ENCODE measurements at places on chromosomes 2 and 18. TPM values are rescaled to one million over a fixed set of nuclear protein-coding genes. Genes with fewer than 3 reads are reported as not detected.

- no peak for DNase-seq
Observed at GRCh38 chr2:63849381-63850203, 7.9 kb downstream of the UGP2 start.

GRCh38 chr2:237485844-237486243 is 1.2 kb upstream of the MLPH start:
- no peak for DNase-seq

- DNase-seq = no peak
Observed at GRCh38 chr2:230678451-230678850, 34.2 kb upstream of the CAB39 start.

DNA sequence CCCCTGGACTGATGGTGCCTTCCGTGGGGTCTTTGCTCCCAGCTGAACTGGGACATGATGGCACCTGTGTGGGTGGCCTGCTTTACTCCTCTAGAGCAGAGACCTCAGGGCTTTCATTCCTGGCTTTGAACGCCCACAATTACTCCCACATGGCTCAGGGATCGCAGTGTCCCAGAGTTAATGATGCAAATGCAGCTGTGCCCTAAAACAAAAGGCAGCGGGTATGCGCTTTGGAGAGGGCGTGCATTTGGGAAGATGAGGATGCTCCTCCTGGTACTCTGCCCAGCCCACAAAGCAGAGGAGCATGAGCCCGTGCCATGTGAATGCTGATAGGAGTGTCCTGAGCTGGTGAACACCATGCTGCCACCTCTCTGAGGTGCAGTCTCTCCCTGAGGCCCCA is 173.4 kb downstream of the FHOD3 start:
- no peak for DNase-seq

DNA sequence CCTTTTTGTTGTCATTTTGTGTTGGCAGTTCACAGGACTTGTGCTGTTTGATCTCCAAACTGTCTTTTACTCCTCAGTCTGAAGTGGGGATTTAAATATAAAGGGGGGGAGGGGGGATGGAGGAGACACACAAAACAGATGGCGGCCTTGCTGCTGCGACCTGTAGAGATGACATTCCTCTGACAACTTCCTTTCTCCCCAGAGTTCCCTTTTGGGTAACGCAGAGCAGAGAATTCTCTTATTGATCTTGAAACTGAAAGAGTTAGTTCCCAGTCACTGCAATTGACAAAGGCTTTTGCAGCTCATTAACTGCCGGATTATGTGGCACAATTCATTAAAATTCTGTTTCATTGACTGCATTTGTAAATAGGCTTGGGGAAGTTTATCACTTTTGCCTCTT is 279.3 kb downstream of the TSN start:
- no peak for DNase-seq

The CYP1B1 gene
- 5.7 TPM for polyA plus RNA-seq

The GAREM1 gene
- 12.4 TPM for polyA plus RNA-seq

DNA sequence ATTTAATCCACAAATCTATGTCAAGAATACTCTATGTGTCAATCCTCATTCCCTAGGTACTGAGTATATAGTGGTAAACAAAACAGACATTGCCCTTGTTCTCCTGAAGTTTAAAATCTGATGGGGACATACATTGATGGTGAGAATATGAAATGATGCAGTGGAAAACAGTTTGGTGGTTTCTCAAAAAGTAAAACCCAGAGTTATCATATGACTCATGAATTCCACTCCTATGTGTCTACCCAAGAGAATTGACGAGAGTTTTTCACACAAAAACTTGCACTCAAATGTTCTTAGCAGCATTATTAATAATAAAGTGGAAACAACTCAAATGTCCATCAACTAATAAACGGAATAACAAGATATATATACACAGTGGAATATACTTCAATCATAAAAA is 586.7 kb downstream of the CCDC85A start:
- DNase-seq = no peak

- DNase-seq = no peak
Observed at GRCh38 chr18:62967089-62967488, 251.7 kb downstream of the PHLPP1 start.

GRCh38 chr2:65491381-65491905 is 59.0 kb upstream of the SPRED2 start:
- no peak for DNase-seq

GRCh38 chr2:233021771-233022170 is 8.7 kb upstream of the NGEF start:
- no peak for DNase-seq

- DNase-seq = no peak
Observed at GRCh38 chr18:24685254-24685959, 225.0 kb downstream of the HRH4 start.

The CYP27A1 gene
- 10.3 TPM for polyA plus RNA-seq

The TWIST2 gene
- 14.7 TPM for polyA plus RNA-seq

The POU3F3 gene
- 0.09 TPM for polyA plus RNA-seq

DNA sequence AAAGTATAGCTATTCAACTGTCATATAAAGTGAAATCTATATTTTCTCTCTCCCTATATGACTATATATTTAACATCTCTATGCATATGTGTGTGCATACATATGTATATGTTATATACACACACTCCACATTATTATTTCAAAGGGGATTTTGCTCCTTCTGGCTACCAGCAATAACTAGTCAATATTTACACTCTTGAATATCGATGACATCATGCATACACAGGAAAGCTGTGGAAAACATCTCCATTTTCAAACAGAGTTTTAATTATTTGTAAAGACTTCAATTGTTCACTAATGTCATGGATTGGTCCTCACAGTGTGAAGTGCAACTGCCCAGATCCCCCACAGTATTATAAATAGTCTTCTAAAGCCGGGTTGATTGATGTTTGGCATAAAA is 195.9 kb upstream of the TCF4 start:
- DNase-seq = no peak

- no peak for DNase-seq
Observed at GRCh38 chr2:61100801-61101200, 35.1 kb downstream of the SANBR start.

- peak; percentile 44 for DNase-seq
Observed at GRCh38 chr2:675982-676646, 1.1 kb downstream of the TMEM18 start.

- no peak for DNase-seq
Observed at GRCh38 chr2:128498589-128498988, 179.9 kb upstream of the HS6ST1 start.

The ANTXR1 gene
- 192 TPM for polyA plus RNA-seq

- no peak for DNase-seq
Observed at GRCh38 chr2:148252646-148253045, 231.8 kb downstream of the MBD5 start.

GRCh38 chr2:138637061-138637460 is 135.5 kb downstream of the SPOPL start:
- no peak for DNase-seq

GRCh38 chr2:50066873-50067272 is 912.6 kb upstream of the FSHR start:
- DNase-seq = no peak

The MERTK gene
- polyA plus RNA-seq = 4.3 TPM

DNA sequence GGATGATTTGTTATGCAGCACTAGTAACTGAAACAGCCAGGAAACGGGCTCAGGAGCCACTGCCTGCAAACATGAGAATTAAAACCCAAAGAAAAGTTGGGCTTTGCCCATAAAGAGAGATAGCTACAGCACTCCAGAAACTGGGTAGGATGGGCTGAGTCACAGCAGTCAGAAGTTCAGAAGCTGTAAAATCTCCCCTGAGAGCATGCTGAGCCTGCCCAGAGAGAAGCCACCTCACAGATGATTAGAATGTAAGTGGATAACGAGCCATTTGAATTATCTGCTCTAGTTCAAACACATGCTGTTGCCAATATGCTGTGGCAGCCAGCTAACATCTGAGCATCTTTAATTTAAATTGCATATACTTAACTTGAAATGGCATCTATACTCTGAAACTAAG is 388.1 kb upstream of the ACVR2A start:
- no peak for DNase-seq

The LYG2 gene
- not detected for polyA plus RNA-seq

- no peak for DNase-seq
Observed at GRCh38 chr2:161123531-161124030, 36.6 kb upstream of the TANK start.

The TRIP12 gene
- 217 TPM for polyA plus RNA-seq

The EPC2 gene
- 47.8 TPM for polyA plus RNA-seq

DNA sequence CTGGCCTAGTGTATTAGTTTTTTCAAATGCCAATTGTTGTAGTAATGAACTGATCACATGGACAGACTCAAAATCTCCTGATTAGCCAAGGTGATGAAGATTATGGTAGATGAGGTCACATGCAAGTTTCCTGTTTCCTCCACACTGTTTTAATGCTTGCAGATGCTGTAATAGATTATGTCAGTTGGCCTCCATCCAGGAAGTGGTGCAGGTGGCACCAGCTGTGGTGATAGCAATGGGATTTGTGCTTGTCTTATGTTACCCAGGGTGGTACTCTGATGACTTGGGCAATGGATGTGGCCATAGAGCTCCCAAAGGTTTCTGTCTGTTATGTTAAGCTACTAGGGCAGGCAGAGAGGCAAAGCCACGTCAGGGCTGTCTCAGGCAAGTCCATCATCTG is 332.9 kb upstream of the DDX18 start:
- DNase-seq = no peak

- DNase-seq = no peak
Observed at GRCh38 chr18:35410561-35410960, 33.4 kb upstream of the ZNF396 start.

The EPG5 gene
- polyA plus RNA-seq = 10.3 TPM

DNA sequence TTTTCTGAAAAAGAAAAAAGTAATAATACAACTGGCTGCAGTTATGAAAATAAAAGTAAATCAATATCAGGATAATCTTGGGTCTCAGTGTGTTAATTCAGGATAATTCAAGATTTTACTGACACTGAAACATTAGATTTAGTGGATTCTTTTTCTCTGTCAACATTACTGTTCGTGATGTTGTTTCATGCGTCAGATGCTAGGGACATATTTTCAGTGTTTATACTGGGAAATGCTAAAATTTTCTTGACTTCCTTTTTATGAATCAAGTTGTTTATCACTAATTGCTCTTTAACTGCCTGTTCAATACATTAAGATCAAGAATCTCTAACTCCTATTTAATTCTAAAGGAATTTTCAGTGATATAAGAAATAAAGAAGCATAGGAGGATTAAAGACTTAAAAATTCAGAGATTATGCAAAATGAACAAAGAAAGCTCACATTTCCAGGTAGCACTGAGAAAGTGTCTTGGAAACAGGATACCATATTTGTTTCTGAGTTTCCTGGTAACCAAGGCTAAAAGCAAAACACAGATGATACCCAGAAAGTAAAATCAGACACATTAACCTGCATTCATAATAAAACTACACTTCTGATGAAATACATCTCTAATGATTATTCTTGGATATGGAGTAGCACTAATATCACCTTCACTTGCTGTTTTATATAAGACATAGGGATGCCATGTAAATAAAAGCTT is 174.0 kb downstream of the ARL4C start:
- no peak for DNase-seq

GRCh38 chr2:85215081-85215447 is 81.9 kb downstream of the TCF7L1 start:
- DNase-seq = no peak

DNA sequence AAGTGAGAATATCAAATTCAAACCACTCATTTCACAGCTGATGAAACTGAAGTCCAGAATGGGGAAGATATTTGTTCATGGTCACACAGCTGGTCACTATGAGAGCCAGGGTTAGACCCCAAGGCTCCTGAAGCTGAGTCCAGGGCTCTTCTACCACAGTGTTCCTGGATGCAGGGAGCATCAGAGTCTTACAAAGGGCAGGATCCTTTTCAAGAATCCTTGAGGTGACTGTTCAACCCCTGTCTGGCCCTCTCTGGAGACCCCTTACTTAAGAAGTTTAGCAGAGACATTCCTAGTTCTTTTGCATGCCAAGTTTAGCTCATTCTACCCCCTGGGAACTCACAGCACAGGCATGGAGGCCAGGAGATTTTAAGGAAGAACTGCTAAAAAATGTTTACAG is 15.7 kb downstream of the PROKR1 start:
- peak; percentile 26 for DNase-seq

GRCh38 chr18:61551586-61551985 is 218.4 kb downstream of the CDH20 start:
- DNase-seq = peak; percentile 69

GRCh38 chr2:38551171-38551570 is 51.6 kb downstream of the HNRNPLL start:
- no peak for DNase-seq

- no peak for DNase-seq
Observed at GRCh38 chr2:111058264-111058663, 62.5 kb upstream of the BCL2L11 start.

- no peak for DNase-seq
Observed at GRCh38 chr18:54210463-54210862, 14.0 kb downstream of the MBD2 start.

- DNase-seq = no peak
Observed at GRCh38 chr2:210752532-210752931, 196.1 kb downstream of the CPS1 start.

The RAB27B gene
- polyA plus RNA-seq = 0.35 TPM

GRCh38 chr2:159875083-159875482 is 77.1 kb upstream of the CD302 start:
- DNase-seq = no peak

- no peak for DNase-seq
Observed at GRCh38 chr2:101114268-101114783, 36.9 kb downstream of the TBC1D8 start.

The ABCB11 gene
- not detected for polyA plus RNA-seq

- DNase-seq = no peak
Observed at GRCh38 chr2:104656571-104657163, 197.2 kb upstream of the POU3F3 start.

- DNase-seq = peak; percentile 49
Observed at GRCh38 chr2:217827430-217828201, 175.2 kb downstream of the TNS1 start.

The NOSTRIN gene
- polyA plus RNA-seq = 10.1 TPM

The MSTN gene
- 49.7 TPM for polyA plus RNA-seq

GRCh38 chr2:221494556-221494955 is 77.5 kb downstream of the EPHA4 start:
- no peak for DNase-seq

The SERPINB11 gene
- polyA plus RNA-seq = not detected

GRCh38 chr2:20136149-20136548 is 84.7 kb upstream of the LAPTM4A start:
- DNase-seq = no peak

The LBH gene
- polyA plus RNA-seq = 27.1 TPM

DNA sequence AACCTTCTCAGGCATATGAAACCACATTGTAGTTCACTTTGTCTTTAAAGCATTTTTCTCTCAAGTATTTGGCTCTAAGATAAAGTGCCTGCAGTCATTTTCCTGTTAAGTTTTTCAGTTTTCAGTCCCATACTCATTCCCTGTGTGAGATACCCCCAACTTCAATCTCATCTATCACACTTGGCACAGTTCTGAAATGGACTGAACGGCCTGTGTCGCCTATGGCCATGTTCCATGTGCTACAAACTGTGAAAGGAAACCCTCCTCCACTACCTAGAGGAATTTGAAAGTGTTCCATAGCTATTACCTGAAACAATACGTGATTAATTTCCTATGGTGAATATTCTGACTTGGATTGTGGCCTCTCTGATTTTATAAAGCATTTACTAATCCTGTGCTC is 319.1 kb downstream of the CTNNA2 start:
- no peak for DNase-seq

- no peak for DNase-seq
Observed at GRCh38 chr18:3044931-3045698, 32.2 kb upstream of the LPIN2 start.
